ENCODE measurements at places on chromosomes 5 and 9. TPM values are rescaled to one million over a fixed set of nuclear protein-coding genes. Genes with fewer than 3 reads are reported as not detected.

DNA sequence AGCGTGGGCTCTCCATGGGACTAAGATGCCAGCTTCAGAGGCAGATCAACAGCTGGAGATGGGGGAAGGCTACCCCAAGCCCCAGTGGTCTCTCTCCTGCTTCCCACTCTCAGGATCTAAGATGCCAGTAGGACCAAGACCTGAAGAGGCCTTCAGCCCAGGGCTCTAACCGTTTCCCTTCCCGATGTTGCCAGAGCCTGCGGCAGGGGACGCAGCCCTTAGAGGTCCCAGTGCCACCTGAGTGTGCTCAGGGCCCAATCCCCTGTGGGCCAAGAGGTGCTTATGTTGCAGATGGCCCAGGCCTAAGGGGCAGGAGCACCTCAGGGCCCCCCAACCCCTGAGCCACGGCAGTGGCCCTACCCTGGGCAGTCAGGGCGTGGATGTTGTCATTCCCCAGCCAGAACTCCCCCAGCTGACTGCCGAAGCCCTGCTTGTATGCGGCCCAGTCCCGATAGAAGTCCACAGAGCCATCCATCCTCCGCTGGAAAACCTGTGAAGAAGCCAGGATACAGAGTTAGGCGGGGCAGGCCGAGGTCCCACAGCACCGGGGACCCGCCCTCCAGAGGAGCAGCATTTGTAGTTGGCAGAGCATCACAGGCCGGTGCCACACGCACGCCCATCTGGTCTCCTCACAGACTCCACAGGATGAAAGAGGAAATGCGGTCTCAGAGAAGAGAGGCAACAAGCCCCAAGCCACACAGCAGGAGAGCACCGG, 5.4 kb downstream of the FCN1 start:
- H3K4me3 ChIP-seq, result no peak overlapping the region
- H3K27ac ChIP-seq, result no peak overlapping the region
- H3K27me3 ChIP-seq, result no peaks in the 10 kb centered on the region
- H3K36me3 ChIP-seq, result no peaks in the 10 kb centered on the region

DNA sequence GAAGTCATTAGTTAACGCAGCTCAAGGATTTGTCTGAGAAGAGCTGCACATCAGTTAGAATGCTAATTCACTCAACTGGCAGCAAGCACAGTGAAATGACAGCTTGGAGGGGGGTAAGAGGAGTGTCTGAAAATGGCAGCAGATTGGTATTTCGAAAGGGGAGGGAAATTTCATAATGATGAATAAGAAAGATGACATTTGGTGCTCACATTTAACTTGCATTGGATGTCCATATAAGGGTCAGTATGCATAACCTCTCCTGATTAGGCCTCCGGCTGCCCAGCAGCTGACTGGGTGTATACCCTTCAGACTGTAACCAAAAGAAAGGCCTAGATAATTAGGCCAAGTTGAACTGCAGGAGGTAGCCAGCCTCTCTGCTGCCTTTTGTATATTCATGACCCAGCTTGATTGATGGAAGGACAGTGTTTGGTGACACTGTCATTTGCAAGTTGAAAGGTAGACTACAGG, 131.0 kb downstream of the PBX3 start:
- no peak overlapping the region for H3K4me3 ChIP-seq
- H3K36me3 ChIP-seq, result no peaks in the 10 kb centered on the region
- H3K27me3 ChIP-seq, result no peaks in the 10 kb centered on the region
- no peak overlapping the region for H3K27ac ChIP-seq

DNA sequence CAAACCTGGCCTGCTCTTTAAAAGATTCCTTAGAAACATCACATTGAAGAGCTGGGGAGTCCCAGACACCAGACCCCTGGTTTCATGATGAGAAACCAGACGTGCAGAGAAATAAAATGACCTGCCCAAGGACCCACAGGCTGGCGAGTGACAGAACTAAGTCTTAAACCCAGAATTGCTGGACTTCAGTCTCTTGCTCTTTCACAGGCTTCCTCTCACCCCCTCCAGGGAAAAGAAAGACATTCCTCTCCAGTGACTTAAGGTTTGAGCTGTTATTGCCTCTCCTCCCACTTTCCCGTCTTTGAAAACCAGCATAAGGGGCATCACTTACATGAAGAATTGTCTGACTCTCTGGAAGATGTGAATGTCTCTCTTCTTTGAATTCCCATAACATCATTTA, 535.2 kb downstream of the IRX1 start:
- H3K27ac ChIP-seq, result no peak overlapping the region
- H3K36me3 ChIP-seq, result no peaks in the 10 kb centered on the region
- H3K4me3 ChIP-seq, result no peak overlapping the region
- DNase-seq, result no peak
- H3K4me1 ChIP-seq, result no peaks in the 10 kb centered on the region
- H3K27me3 ChIP-seq, result no peaks in the 10 kb centered on the region

- DNase-seq, result no peak
- H3K27ac ChIP-seq, result no peak overlapping the region
- H3K27me3 ChIP-seq, result no peaks in the 10 kb centered on the region
- H3K4me1 ChIP-seq, result no peaks in the 10 kb centered on the region
These were observed 155.2 kb downstream of the BAAT start for GRCh38 chr9:101229606-101230005.

DNA sequence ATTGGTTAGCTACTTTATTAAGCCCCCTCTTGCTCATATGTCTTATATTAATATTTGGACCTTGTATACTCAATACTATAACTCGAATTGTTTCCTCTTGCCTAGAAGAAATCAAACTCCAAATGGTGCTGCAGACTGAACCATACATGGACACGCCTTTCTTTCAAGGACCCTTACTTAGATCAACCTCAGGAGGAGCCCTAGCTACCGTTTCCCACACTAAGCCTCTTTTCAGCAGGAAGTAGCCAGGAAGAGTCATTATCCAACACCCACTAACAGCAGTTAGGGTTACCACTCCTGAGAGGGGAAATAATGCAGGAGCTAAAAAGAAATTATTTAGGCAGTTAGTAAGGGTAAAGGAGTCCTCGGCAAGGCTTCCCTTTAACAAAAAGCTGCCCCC, 243.8 kb upstream of the PUM3 start:
- H3K4me3 ChIP-seq, result no peak overlapping the region
- DNase-seq, result no peak
- no peaks in the 10 kb centered on the region for H3K36me3 ChIP-seq
- H3K4me1 ChIP-seq, result no peaks in the 10 kb centered on the region
- no peaks in the 10 kb centered on the region for H3K27me3 ChIP-seq

DNA sequence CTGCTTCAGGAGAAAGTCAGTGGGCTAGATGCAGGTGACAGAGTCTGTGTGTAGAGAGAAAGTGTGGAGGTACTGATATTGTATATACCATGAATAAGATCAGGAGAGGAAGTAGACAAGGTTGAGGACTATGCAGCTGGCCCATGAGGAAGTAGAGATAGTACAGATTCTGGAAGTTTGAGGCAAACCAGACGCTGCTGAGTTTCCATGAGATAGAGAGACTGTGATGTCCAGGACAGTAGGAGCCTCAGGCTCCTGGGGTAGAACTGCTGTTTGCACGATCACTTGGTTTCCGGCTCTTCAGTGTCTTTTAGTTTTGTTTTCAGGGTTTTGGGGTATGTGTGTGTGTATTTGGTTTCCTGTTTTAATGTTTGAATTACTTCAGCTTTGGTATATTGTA, 13.6 kb downstream of the OTULINL start:
- H3K36me3 ChIP-seq, result no peaks in the 10 kb centered on the region
- no peak for DNase-seq
- no peak overlapping the region for H3K27ac ChIP-seq
- no peak overlapping the region for H3K4me3 ChIP-seq

GRCh38 chr9:107639426-107639825, 149.9 kb upstream of the KLF4 start:
- H3K4me3 ChIP-seq, result no peak overlapping the region
- H3K27me3 ChIP-seq, result no peaks in the 10 kb centered on the region
- no peaks in the 10 kb centered on the region for H3K36me3 ChIP-seq
- H3K27ac ChIP-seq, result peak overlapping the region; percentile 86

DNA sequence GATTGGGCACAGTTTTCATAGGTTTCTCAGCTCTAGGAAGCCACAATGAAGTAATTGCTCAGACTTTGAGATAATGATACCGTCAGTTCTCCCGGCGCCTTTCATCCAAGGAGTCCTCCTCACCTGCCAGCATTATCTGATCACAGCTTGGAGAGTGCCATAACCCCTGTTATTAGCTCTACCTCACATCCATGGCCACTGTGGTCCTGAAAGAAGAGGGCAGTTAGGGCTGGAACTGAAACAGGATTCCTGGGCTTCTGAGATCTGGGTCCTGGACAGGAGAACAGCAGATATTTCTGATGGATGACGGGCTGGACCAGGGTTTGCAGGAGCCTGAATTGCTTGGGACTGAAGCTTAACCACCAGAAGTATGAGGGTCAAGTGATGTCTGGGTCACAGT, 13.5 kb downstream of the RGS3 start:
- H3K4me1 ChIP-seq, result no peaks in the 10 kb centered on the region
- H3K27ac ChIP-seq, result no peak overlapping the region
- no peaks in the 10 kb centered on the region for H3K36me3 ChIP-seq
- no peak overlapping the region for H3K4me3 ChIP-seq
- DNase-seq, result no peak

- no peak overlapping the region for H3K4me3 ChIP-seq
- H3K4me1 ChIP-seq, result no peaks in the 10 kb centered on the region
- peak; percentile 44 for DNase-seq
- H3K36me3 ChIP-seq, result no peaks in the 10 kb centered on the region
- no peak overlapping the region for H3K27ac ChIP-seq
These were observed 158.9 kb downstream of the RMI1 start for GRCh38 chr9:84139296-84140070.

GRCh38 chr5:128535251-128535650, 2.8 kb downstream of the FBN2 start:
- no peak for DNase-seq
- no peaks in the 10 kb centered on the region for H3K36me3 ChIP-seq
- no peaks in the 10 kb centered on the region for H3K4me1 ChIP-seq
- no peak overlapping the region for H3K4me3 ChIP-seq
- peaks cover 6% of the 10 kb centered on the region for H3K27me3 ChIP-seq
- H3K27ac ChIP-seq, result no peak overlapping the region

The PCDHA12 gene
- 6.9 TPM for total RNA-seq

The NIM1K gene
- 0.33 TPM for total RNA-seq

The WDR38 gene
- 0.33 TPM for total RNA-seq

The NOXA1 gene
- total RNA-seq, result 4.6 TPM

The GGTA1 gene
- 11.4 TPM for total RNA-seq

The POMT1 gene
- total RNA-seq, result 45.7 TPM

The SLC34A3 gene
- not detected for total RNA-seq

Measured in breast epithelium (tissue), 4 donors.